Naive thymus-derived CD8-positive, alpha-beta T cell (primary cell): ENCODE measurements at places on chromosomes 2 and 18.

DNA sequence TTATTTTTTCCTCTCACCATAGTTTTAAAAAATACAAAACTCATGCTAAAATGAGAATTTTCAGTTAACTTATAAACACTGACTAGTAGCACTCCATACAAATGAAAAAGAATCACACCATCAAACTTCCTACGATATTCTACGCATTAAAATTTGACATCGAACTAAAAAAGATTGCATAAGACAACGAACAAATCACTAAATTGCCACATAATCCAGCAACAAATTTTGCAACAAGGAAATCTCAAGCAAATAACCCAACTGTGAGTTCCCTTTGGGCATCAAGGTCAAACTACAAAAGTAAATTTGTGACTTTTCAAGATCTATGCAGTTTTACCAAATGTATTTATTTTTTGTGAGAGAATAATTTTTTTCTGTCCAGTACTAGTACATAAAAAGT, 1.5 kb downstream of the MAP3K2 start:
- DNase-seq: no peak

- no peak for DNase-seq
Measured at GRCh38 chr2:61326423-61326822, 144.5 kb downstream of the USP34 start.

- no peak for DNase-seq
Measured at GRCh38 chr2:46964835-46965560, 49.4 kb upstream of the MCFD2 start.

- no peak for DNase-seq
Measured at GRCh38 chr2:151616760-151617339, 117.4 kb downstream of the NEB start.

DNA sequence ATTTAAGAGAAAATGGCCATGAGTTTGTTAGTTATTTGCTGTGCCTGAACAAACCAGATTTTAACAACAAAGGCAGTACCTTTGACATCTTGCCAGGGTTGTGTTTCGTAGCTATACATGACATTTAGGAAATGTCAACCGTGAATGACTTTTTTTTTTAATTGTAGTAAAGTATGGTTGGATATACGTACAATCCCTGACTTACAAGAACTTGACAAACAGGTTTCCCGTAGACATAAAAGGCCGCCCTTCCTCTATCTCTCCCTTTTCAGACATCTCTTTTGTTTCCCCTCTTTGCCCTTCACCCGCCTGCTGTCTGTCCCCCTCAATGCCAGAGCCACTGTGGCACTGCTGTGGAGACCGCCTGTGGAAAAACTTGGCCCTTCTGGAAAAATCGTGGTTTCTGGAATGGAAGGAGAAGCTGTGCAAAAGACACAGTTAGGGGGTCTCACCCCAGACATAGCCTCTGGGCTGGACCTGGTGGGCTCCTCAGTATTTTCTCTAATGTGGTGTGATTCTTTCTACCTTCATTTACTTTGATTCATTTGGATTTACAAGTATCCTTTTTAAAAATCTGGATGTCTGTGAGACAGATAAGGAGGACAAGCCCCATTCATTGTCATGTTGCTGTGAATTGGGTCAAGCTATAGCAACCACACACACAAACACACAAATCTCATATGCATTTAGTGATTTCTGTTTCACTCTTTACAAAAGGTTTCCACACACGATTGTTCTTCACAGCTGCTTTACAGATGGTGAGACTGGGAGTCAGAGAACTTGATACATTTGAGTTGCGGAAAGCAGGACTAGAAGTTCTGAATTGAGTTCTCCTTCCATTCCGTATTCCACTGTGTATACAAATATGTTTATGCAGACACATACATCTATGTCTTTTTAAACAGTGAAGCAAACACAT, 48.6 kb downstream of the SPATS2L start:
- no peak for DNase-seq

DNA sequence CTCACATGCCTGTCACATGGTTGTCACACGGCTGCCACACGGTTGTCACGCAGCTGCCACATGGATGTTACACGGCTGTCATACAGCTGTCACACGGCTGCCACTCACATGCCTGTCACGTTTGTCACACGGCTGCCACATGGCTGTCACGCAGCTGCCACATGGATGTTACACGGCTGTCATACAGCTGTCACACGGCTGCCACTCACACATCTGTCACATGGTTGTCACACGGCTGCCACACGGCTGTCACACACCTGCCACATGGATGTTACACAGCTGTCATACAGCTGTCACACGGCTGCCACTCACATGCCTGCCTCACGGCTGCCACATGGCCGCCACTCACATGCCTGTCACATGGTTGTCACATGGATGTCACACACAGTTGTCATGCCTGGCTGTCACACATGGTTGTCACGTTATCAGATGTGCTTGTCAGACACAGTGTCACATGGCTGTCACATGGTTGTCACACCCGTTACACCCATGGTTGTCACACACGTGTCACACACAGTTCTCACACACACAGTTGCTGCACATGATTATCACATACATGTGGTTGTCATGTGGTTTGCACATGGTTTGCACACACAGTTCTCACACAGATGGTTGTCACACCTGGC, 19.4 kb downstream of the KCNG2 start:
- no peak for DNase-seq

GRCh38 chr18:66558773-66559172, 45.1 kb downstream of the CDH19 start:
- no peak for DNase-seq

DNA sequence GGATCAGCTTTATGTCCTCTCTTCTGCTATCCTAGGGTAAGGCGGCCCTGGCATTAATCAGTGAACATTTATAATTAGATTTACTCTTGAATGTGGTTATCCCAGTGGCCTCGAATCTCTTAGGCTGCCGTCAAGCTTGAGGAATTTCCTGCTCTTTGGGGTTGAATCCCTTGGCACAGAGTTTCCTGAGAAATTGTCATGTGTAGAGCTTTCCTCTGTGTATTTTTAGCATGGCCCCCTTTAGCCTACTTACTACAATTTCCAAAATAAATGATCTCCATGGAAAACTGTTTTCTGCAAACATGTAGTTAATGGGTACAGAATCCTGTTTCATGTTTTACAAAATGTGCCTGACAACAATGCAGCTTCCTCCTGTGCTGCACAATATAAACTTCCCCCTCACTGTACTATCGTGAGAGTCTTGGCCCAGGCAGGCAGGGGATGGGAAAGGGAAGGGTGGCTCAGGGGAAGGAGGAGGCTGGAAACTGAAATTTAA, 18.1 kb downstream of the NCAPH start:
- DNase-seq: no peak

- DNase-seq: no peak
Measured at GRCh38 chr2:114580691-114581090, 138.2 kb downstream of the DPP10 start.

GRCh38 chr2:182784777-182785176, 68.7 kb downstream of the DNAJC10 start:
- no peak for DNase-seq

DNA sequence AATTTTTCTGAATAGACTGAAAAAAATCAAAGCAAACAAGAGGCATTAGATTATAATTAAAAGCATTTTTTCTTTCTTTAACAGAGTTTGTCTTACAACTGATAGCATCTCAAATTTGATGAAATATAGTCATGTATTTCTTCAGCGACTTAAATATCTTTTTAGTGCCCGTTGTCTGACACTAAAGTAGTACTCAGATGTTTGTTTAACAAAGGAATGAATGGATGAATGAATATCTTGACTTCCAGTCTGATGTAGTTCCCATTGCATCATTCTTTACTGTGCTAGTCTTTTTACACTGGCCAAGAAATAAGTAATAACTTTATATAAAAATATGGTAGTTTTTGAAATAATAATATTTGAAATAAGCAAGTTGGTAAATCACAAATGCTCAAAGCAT, 111.1 kb downstream of the TTC27 start:
- DNase-seq: no peak

DNA sequence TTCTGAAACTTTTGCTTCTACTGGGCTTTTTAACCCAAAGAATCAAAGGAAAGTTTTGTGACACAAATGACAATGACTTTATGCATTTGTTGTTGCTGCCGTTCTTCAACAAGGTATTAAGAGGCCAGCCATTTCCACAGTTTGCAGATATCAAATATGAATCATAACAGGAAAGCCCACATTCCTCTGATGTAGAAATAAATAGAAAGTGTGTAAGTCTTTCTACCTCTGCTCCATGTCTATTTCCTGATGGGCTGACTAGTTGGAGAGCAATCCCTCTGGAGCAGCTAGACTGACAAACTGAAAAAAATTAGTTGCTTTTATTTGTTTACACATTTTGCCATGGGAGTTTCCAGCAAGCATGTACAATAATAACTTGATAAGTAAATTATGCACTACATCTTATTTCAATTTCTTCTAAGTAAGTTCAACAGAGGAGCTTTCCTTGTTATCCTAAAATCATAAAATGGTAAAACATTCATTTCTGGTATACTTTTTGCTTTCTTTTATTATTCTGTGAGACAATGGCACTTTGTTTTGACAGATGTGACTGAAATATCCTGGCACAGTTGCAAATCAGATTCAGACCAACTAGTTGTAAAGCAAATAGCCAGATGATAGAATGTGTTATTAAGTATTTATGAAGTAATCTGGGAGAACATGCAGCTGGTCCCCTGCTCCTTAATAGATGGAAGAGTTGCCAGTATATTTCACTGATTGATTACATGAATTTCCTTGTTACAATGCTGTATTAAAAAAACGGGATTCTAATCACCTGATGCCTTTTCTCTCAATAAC, 266.7 kb downstream of the METTL4 start:
- no peak for DNase-seq

DNA sequence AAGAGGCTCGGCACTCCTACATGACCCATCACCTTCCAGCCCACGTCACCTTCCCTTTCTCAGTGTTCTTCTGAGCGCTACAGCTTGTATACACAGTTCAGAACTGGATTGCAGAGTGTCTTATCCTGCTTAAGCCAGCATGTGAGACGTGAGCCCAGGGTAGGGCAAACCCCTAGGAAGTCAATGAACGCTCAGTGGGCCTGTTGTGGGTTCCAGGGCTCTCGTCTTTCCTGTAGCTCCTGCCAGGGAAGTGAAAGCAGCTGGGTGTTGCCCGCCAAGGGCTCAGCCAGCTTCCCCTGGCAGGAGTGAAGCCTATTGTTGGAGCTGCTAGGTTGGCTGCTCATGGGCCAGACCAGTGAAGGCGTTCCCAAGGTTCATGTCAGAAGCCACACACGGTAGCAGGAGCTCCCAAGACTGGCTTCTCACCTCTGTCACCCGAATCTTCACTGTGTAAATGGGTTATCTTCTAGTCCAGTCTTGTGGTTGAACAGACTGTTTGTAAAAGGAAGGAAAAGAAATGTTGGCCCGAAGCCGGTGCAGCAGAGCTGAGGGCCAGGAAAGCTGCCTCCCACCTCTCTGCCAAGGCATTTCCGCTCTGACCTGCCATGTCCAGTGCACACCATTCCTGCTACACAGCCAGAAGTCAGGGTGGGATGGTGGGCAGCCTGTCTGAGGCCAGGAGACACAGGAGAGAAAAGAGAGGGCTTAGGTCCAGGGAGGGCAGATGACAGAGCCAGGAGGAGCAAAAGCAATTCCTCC, 69.6 kb upstream of the RMDN2 start:
- no peak for DNase-seq

DNA sequence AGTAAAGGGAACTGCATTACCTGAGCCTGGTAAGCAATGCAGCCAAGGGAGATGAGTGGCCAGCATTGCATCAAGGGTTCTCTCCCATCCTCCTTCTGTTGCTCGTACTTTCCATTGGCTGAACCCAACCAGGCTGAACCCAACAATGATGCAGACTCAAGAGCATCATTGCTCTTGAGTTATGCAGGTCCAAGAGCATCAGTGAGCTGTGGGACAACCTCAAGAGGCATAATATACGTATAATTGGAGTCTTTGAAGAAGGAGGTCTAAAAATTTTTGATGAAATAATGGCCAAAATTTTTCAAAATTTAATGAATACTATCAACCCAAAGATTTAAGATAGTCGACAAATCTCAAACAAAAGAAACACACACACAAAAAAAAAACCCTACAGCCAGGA, 213.0 kb downstream of the RNF152 start:
- DNase-seq: no peak

- no peak for DNase-seq
Measured at GRCh38 chr2:155412598-155412997, 714.1 kb downstream of the KCNJ3 start.

- DNase-seq: no peak
Measured at GRCh38 chr2:46847726-46848412, 67.7 kb downstream of the MCFD2 start.

DNA sequence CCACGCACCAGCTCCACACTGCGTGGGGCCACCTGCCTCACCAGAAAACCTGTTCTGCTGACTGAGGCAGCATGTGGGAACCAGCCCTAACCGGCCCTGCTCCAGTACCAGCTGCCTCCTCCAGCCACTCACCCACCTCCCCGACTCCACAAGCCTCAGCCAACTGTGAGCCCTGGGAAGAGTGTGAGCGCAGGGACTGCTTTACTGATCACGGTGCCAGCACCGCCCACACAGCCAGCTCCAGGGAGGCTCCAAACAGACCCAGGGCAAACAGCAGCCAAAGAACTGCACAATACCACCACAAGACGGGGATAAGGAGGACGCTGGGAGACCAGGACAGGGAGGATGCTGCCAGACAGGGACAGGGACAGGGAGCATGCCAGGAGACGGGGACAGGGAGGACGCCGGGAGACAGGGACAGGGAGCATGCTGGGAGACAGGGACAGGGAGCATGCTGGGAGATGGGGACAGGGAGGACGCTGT, 28.4 kb downstream of the EIPR1 start:
- DNase-seq: no peak

- no peak for DNase-seq
Measured at GRCh38 chr2:237444071-237444470, 30.1 kb upstream of the COL6A3 start.

GRCh38 chr2:58762176-58762781, 521.2 kb upstream of the FANCL start:
- DNase-seq: no peak

DNA sequence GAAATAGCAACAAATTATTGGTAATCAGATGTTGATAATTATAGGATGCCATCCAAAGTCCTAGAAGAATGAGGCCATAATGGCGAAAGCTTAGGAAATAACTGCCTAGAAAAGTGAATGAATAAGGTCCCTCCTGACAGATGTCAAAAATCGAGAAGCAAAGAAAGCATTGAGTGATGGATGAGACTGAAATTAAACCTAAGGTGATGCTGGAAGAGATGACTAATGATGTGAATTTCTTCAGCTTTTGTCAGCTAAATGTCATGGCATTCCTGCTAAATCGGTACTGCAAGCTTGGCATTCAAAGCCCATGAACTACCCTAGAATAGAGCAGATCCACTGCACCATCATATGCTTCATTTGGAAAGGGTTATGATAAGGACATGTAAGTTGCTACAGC, 74.8 kb upstream of the RGPD4 start:
- no peak for DNase-seq
